RPMI7951 (cell line): ENCODE measurements at places on chromosomes 2 and 18.

DNA sequence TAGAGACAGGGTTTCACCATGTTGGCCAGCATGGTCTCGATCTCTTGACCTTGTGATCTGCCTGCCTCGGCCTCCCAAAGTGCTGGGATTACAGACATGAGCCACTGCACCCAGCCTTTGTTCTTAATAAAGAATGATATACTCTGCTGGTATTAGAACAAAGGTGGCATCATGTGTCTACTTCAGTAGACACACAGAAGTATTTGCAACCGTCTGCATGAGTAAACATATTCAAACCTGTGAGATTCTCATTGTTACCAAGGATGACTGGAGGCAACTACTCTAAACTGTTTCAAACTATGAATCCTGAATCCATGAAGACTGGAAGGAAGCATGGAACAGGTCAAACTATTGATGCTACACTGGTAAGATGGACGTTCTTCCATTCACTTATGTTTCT lies 32.1 kb downstream of the MBD2 start:
- DNase-seq = no peak

GRCh38 chr18:59551902-59552635 lies 145.2 kb downstream of the CCBE1 start:
- peak; percentile 75 for DNase-seq

- no peak for DNase-seq
Measured at GRCh38 chr2:8367833-8368232, 314.0 kb upstream of the ID2 start.

- DNase-seq = no peak
Measured at GRCh38 chr18:3948958-3949357, 499.0 kb downstream of the TGIF1 start.

DNA sequence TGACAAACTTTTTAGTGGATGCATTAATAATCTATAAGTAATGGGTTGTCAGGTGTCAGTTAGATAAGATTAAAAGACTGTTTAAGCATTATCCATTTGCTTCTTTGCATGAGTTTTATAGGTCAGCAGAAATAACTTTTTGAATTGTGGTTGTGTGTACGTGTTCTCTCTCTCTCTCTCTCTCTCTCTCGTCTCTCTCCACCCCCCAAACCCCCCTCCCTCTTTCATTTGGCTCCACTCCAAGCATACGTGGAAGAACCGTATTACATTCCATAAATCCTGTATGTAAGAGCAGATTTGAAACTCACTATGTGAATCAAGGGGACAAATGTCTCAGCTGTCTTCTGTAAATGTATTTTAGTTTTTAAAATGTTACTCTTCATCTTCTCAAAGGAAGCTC lies 120.2 kb downstream of the MEIS1 start:
- no peak for DNase-seq

- DNase-seq = peak; percentile 81
Measured at GRCh38 chr18:55838841-55839240, 250.8 kb upstream of the TCF4 start.

DNA sequence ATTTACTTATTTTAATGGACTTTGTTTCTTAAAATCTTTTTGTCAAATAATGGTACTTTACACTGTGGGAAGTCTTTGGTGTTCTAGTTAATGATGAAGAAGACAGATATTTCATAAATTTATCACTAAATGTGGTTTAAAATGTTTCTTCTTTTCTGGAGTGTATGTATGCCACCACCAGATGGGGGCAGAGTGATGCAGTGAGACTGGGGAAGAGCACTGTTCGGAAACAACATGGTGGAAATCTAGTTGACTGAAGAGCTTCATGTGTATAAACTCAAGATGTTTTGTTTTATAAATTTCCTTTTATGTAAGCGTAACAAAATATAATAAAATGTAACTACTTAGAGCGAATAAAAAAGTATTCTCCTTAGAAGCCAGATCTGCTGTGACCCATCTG lies 195.1 kb downstream of the KCNE4 start:
- peak; percentile 68 for DNase-seq

- DNase-seq = no peak
Measured at GRCh38 chr2:210562091-210562490, 5.7 kb downstream of the CPS1 start.

GRCh38 chr2:70676301-70677035 lies 91.5 kb downstream of the ADD2 start:
- DNase-seq = no peak

GRCh38 chr18:73594749-73595148 lies 552.9 kb downstream of the FBXO15 start:
- peak; percentile 42 for DNase-seq

- no peak for DNase-seq
Measured at GRCh38 chr2:144448389-144449027, 71.4 kb downstream of the ZEB2 start.

- no peak for DNase-seq
Measured at GRCh38 chr18:47501946-47502345, 250.5 kb upstream of the SKOR2 start.

DNA sequence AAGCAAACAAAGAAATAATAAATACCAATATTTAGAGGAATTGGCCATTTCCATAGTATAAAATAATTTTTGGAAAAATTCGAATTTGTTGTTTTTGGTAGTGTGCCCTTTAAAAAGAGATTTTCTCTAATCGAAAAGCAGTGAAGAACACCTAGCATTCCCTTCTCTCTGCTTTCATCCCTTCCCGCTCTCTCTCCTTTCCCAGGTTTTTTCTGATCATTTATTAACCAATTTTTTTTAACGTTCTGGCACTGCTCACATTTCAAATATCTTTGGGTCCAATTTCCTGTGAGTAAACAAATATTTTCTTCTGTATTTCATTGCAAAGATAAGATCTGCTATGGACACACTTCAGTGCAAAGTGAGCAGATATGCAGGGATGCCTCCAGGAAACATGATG lies 101.2 kb downstream of the ZNF407 start:
- DNase-seq = no peak

DNA sequence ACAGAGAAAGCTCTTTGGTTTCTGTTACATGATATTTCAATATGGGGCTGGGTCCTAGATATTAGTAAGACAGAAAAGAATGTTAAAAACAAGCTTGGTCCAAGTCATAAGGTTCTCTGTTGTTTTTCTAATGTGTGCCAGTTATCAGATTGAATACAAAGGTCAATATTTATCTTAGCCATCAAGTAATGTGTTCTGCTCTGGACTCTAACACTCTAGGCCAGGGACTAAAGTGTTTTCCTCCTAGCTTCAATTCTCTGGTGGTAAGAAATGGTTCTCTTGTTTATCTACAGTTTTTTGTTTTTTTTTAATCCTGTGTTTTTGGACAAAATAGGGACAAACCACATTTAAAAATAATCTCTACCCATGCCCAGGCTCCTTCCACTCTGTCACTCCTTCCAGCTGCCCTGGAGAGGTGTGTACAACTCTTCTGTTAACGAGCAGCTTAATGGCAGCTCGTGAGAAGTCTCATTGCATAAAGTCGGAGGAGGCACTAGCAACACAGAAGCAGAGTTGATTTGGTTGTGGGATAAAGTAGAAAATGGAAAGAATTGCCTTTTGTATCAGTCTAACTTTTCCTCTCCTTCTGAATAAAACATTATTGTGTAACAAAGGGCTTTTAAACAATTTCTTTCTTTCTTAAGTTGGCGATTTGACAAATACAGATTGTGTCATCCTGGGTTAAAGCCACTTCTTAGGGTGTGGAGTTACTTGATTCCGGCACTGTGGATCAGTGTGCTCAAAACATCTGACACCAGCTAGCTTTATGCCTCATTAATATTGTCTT lies 8.0 kb upstream of the SESTD1 start:
- peak; percentile 51 for DNase-seq

- DNase-seq = peak; percentile 6
Measured at GRCh38 chr18:48295586-48296311, 113.4 kb downstream of the ZBTB7C start.

DNA sequence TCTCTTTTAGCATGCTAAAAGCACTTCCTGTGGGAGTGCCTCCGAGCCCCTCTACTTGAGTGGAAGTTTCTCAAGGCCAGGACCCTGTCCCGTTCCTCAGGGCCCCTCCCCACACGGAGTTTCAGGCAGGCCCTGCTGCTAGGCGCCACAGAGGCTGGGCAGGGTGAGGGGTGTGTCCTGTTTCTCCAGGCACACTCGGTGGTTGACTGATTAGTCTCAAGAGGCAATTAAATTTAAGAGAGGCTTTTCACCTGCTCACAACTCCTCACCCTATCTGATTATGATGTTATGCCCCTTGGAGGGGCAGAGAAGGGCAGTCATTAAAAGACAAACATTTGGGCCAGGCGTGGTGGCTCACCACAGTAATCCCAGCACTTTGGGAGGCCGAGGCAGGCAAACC lies 160.8 kb upstream of the HAAO start:
- no peak for DNase-seq

DNA sequence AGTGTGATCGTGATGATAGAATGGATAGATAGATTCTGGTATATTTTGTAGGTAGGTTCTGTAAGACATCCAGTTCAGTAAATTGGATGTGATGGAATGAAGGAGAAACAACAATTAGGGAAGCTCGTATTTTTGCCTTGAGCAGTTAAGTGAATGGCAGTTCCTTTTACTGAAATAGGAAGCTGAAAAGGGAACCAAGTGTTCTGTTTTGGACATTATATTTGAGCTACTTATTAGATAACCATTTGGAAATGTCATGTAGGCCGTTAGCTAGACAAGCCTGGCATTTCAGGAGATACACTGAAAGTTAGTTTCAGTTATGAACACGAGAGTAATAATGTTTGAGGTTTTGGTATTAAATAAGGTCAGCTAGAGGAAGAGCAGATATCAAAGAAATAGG lies 41.5 kb downstream of the MARCHF7 start:
- DNase-seq = no peak

- DNase-seq = peak; percentile 88
Measured at GRCh38 chr2:12504443-12504842, 212.3 kb upstream of the TRIB2 start.

GRCh38 chr2:204046145-204046544 lies 109.6 kb downstream of the ICOS start:
- DNase-seq = no peak

DNA sequence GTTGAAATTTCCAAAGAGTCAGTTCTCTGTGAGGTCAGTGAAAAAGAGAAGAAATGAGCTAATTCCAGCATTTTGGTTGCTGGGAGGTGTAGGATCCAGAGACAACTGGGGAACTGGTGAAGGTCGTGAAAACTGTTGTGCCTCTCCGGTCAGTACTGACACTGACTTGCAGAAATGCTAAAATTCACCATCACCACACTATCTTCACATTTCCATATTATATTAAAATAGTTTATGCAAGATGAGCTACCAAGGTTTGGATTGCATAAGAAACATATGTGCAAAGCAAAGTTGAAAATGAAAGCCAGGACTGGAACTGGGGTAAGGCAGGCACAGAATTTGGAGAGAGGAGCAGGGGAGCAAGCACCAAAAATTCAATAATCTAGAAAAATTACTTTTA lies 21.8 kb downstream of the RIT2 start:
- DNase-seq = no peak

DNA sequence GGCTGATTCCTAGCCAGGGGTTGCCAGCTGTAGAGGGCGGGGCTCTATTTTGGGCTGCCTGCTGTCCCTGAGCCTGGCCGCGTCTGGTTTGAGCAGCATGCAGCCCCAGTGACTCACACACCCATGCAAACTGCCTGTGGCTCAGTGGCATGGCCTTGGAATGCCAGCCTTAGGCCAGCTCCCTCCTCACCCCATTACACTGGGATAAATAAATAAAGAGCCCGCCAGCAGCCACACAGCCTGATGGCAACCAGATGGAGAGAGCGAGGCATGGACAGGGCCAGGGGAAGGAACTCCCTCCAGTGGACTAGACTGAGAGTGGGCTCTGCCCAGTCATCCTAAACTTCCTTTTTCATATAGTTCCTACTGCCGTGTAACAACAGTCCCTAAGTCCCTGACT lies 18.3 kb downstream of the NHEJ1 start:
- peak; percentile 99 for DNase-seq

- peak; percentile 96 for DNase-seq
Measured at GRCh38 chr2:207330912-207331311, 165.2 kb upstream of the KLF7 start.

GRCh38 chr2:238281826-238282480 lies 6.5 kb downstream of the PER2 start:
- no peak for DNase-seq

DNA sequence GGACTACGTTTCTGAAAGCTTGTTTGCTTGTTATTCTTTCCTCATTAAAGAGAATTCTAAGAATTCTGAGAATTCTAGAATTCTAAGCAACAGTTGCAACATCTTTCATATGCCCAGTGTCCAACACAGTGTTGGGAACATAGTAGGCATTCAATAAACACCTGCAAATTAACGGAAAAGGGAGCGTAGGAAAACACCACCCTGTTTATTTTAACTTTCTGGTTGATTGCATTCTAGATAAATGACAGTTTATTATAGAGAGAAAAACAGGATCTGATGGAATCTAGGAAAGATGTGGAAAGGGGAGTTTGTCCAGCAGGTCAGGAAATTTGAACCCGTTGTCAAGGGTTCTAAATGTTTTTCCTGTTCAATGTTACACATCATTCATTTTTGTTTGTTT lies 24.2 kb upstream of the EFEMP1 start:
- no peak for DNase-seq
